ENCODE measurements at places on chromosomes 6 and 20. TPM values are rescaled to one million over a fixed set of nuclear protein-coding genes. Genes with fewer than 3 reads are reported as not detected.
A peak's percentile ranks its signal among the peaks of the same experiment; 100 is the strongest.

GRCh38 chr6:83067448-83068439 lies at the start of gene DOP1A:
TSS of gene DOP1A (plus strand) at chr6:83067671. CDS start at chr6:83096978, 29,307 bp downstream.
- DNase-seq = peak; percentile 95

DNA sequence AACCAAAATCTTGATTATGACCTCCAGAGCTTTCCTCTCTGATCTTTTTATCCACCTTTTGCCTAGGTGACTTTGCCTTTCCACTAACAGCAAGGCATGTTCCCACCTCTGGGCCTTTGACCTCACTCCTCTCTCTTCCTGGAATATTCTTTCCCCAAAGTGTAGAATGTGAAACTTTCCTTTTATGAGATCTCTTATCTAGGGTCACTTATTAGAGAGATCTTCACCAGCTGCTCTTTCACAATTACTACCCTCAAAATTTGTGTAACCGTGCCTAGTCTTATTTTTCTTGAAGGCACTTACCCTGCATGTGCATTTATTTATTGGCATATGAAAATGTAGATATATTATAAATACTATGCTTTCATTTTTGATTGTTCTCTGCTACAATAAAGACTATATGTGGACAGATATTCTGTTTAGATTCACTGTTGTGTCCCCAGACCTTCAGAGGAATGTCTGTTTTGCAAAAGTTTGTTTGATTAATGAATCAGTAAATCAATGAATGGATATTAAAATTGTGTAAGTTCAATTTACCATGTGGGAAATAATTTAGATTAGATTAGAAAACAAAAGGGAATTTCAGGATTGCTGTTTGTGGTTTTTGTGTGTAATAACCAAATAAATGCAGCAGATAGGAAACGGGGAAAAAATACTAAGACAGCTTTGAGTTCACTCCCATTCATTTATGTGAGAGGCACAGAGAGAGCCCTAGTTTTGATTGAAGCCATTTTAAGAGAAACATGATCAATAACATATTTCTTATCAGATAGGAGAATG lies 207.0 kb downstream of the ADGB start:
- no peak for DNase-seq

DNA sequence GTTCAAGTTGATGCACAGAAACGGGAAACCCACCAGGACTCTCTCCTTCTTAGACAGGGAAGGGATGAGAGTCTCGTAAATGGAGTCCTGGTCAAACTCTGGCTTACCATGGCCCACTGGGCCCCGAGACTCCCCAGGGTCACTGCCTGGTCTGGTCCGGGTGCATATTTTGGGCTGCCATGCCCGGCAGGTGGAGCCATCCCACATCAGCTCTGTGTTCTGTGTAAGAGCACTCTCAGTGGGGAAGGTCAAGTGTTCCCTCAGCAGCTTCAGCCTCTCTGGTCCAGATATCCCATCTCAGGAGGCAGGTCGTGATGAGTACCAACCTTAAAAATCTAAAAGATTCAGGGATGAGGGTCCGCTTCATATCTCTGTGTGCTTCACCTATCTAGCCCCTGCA lies 138.8 kb downstream of the EDN3 start:
- DNase-seq = no peak

- DNase-seq = no peak
These were observed 107.2 kb downstream of the ATP9A start for GRCh38 chr20:51660672-51661608.

The PNPLA1 gene
- total RNA-seq = not detected

DNA sequence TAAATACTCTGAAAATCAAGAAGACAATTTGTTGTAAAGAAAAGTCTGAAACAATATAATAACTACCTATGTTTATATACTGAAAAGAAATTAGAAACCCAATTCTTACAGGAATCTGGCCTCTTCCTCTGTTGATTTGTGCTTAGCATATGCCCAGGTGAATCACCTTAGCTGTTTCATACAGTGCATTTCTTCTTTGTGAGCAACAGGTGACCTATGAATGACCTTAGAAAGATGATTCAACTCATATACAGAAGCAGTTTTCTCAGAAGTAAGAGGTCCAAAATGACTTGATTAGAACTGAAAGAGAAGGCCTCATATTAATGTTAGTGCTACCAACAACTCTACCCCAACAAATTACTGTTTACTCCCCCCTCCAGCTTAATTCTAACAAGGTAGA lies 419.5 kb upstream of the ID4 start:
- DNase-seq = no peak

- DNase-seq = peak; percentile 38
These were observed 220.8 kb downstream of the TRDN start for GRCh38 chr6:123415844-123416468.

- DNase-seq = peak; percentile 77
These were observed 59.1 kb upstream of the PTPN1 start for GRCh38 chr20:50450881-50451752.

DNA sequence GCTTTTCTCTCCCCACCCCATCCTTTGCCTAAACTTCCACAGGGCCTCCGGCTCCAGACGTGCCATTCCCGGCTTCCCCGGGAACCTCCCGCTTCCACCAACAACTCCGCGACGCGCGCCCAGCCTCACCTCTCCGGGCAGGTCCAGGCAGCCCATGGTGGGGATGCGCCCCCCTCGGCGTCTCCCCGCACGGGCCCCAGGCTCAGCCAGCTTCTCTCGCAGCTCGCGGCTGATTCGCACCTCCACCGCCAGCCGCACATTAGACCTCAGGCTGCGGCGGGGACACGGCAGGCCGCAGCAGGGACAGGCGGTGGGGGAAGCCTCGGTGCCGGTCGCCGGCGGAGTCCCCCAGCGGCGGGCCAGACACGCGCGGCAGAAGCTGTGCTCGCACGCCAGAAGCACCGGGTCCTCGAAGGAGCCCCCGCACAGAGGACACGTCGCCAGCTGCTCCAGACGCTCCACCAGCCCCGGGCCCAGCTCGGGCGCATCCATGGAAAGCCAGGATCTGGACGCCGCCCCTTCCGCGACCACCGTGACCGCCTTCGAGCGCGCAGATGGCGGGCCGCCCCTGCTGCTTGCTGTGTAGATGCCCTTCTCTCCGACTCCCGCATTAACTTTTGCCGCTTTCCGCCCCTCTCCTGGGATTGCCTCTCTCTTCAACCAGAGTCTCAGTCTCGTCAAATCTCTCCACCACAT lies at the start of gene RNF39:
RNF39 (minus strand) TSS at position 676 of the 696 bp plus-strand sequence; CDS start at position 492, 184 bp downstream.
- no peak for DNase-seq

The CGA gene
- total RNA-seq = not detected

The PSORS1C1 gene
- 0.48 TPM for total RNA-seq

The SLC44A4 gene
- 3.3 TPM for total RNA-seq
